Fibroblast of skin of scalp (primary cell): ENCODE measurements at places on chromosomes 4 and X.

GRCh38 chrX:2559124-2559523 lies 58.3 kb upstream of the DHRSX start:
- no peak for DNase-seq

- no peak for DNase-seq
These were observed 27.5 kb upstream of the ESX1 start for GRCh38 chrX:104282166-104282725.

- DNase-seq, result peak; percentile 42
These were observed 213.6 kb downstream of the CPE start for GRCh38 chr4:165592386-165592785.

DNA sequence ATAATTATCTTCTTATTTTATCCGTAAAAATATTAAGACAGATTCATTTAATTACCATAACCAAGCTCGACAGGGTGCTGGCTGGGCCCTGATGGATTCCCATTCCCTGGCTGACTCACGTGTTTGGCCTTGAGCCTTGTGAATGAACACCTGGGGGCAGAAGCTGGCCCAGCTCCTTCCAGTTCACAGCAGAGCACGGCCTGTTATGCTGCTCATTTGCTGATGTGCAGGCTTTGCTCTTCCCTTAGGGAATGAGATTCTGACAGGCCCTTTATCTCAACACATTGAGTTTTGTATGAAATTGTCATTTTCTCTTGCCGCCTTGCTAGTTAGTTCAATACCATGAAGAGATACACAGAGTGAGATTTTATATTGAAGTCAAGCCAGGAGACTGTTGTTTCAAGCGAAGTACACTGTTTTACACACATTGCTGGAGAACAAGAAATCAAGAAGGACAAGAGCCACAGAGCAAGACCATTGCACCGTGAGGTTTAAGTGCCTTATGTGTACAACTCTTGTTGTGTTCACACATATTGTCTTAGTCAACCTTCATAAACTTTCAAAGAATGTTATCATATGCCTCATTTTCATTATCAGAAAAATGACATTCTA lies 1583.3 kb downstream of the STIM2 start:
- DNase-seq, result no peak

- no peak for DNase-seq
These were observed 131.6 kb downstream of the HMX1 start for GRCh38 chr4:8739820-8740665.

DNA sequence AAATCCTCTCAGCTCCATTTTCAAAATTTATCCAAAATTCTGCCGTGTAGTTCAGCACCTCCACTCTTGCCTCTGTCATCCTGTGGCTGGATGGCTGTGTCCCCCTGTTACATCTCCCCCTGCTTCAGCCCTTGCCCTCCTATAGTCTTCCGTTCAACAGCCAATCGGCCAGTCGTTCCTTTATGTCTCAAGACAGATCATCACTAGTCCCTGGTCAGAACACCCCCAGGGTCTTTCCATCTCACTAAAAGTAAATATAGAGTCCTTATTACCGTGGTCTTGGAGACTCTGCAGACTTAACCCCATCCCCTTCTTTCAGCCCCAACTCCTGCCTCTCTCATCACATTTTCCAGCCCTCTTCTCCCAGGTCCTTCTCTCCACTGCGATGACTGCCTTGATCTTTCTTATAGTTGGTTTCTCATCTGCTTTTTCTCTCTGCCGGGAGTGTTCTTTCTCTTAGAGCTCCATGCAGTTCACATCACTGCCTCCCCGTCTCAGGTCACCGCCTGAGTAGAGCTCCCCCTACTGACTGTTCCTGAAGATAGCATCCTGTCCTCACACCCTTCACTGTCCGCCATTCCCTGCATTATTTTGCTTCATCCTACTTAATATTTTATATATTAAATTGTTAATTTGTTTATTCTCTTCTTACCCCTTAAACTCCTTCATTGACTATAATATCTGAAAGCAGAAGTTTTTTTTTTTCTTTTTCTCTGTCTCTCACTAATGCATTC lies 736.9 kb upstream of the MAGEB2 start:
- peak; percentile 26 for DNase-seq

- peak; percentile 65 for DNase-seq
These were observed 62.2 kb upstream of the FAM241A start for GRCh38 chr4:112082954-112083586.

DNA sequence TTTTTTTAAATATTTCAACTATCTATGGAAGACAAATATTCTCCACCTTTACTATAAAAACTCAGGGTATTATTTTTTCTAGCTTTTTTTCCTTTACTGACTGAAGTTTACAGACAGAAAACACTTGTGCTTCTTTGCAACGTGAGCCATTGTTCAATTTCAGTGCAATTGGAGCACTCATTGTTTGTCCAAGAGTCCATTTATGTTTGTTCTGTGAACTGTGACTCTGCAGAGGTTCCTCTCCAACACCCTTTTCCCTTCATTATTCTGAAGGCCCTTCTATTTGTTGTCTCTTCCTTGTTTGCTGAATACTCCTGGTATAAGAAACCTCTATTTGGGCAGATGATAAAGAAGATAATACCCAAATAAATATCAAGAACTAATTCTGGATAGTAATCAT lies 37.4 kb downstream of the DAPP1 start:
- DNase-seq, result no peak

GRCh38 chrX:51922561-51922960 lies 29.1 kb downstream of the MAGED1 start:
- DNase-seq, result no peak
